ENCODE measurements at places on chromosomes 16 and 17. TPM values are rescaled to one million over a fixed set of nuclear protein-coding genes. Genes with fewer than 3 reads are reported as not detected.

DNA sequence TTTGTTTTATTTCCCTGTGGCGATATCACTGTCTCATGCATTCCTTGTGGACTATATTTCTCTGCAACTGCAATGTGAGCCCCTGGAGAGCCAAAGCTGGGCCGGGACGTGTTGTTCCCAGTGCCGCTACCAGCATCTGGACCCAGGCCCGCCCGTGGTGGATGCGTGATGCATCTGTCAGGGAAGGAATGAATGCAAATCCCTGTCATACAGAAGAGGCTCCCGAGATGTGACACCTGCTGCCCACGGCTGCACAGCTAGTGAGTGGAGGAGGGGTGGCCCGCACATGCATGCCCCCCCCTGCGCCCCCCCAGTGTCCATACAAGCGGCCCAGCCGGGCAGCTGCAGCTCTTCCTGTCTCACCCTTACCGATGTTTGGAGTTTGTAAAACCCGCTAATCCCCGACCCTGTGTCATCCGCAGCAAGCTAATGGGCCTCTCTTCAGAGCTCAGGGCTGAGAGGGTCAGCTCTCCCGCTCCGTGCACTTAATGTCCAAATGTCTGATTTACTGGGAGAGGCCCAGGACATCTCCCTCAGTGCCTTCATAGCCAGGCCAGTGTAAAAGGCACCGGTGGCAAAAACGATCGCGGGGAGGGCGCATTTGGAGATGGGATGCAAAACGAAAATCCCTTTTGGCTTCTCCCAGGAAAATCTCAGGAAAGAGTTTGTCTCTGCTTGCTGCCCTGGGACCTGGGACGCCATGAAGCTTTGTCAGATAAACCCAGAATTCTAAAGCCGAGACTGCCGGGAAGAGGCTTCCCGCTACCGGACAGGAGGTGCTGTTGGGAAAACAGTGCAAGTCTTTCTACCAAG lies 91.8 kb downstream of the FOXL1 start:
- no peak for ATAC-seq

GRCh38 chr17:15231851-15232516 lies 33.1 kb downstream of the PMP22 start:
- ATAC-seq = no peak

DNA sequence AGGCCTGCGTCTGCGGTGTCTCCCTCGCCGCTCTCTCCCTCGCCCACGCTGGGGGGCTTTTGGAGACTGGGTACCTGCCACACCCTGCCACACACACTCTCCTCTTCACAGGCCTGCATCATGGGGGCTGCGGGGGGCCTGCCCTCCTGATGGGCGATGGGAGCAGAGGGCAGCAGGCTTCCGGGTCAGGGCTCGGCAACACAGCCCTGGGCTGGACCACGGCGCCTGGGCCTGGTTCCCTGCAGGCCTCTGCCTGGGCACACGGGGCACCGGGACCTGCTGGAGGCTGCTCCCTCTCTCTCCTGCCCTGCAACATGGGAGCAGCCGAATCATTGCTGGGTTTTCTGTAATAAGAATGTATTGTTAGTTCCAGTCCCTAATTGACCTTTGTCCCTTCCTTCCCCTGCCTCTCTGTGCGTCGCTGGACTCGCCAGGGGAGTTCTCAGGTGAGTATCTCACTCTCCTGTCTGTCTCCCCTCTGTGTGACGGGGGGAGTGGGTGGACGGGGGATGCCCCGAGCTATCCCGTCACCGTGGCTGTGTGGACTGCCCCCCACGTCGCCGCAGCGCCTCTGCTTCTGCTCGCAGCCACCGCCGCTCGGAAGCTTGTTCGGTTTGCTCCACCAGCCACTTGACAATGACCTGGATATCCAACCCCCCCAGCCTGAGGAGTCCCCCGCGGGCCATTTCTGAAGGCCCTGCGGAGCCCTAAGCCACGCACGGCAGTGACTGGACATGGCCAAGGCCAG lies 13.5 kb downstream of the NME3 start:
- ATAC-seq = no peak

DNA sequence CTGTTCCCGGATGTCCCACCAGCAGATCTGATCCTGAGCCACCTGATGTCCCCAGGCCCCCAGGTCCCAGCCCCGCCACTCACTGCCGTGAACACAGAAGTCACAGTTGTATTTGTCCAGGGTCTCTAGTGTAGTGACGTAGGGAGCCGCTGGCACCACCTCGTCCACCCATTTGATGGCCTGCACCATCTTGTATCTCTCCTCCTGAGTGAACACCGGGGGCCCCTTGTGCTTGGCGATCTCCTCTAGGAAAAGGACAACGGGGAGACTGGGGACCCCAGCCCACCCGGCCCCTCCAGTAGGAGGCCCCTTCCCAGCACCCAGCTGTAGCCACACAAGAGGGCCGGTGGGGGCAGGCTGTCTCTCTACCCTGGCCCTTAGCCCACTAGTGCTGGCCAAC lies 2.4 kb downstream of the PCYT2 start:
- no peak for ATAC-seq

GRCh38 chr17:9020096-9020823 lies 1.1 kb upstream of the NTN1 start:
- ATAC-seq = no peak

DNA sequence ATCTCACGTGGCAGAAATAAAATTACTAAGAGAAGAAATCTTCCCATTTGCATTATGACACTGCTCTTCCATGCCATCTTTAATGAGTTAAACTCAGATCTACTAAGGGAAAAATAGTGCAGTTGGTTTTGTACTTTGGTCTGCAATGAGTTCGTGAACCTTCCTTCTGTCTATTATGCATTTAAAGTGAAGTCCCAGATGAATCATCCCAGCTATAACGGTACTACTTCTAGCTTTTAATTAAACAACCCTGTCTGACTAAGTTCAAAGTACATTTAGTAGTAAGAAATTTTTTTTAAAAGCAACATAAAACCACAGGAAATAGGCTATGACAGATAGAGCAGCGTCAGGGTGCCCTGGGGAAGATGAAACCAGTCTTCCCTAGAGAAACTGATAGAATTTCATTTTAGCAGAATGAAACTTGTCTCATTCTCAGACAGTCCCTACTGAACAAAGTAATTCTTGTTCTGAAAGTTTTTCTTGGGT lies 1.8 kb downstream of the TMIGD1 start:
- peak; percentile 90 for ATAC-seq

DNA sequence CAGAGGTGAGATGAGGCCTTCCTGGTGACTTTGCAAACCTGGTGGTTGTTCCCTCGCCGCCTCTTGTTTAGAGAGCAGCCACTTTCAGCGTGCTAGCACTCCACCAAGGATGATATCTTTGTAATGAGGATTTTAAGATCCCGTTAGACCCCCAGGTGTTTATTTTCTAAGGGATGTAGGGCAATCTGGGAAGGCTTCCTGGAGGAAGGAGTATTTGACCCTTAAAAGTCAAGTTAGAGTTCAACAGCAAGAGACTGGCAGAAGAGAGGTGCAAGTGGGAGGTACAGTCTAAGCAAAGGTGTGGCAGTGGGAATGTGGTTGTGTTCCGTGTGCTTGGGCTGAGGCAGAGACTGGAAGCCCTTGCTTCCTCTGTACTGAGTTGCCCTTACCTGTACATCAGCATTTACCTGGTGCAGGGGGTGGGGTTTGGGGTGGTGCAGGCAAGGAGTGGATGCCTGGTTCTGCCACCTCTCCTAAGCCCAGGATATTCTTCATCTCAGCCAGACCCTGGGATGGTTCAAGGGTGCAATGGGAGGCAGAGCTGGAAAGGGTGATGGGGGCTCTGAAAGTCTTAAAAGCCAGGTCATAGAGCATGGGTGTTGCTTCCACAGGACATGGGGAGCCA lies 83.6 kb downstream of the SDR42E1 start:
- ATAC-seq = no peak

- no peak for ATAC-seq
Observed at GRCh38 chr16:84294117-84294516, 561 bp upstream of the WFDC1 start.

Gene FOXF1
- not detected for total RNA-seq

Gene EPN3
- not detected for total RNA-seq

Data from activated T-helper 17 cell treated with anti-CD3 and anti-CD28 coated beads, Interleukin-2, amount 50 U/mL, for 72 hours (primary cell).